Anterior cingulate cortex (tissue), 58 donors: ENCODE measurements at places on chromosomes 4 and X.

DNA sequence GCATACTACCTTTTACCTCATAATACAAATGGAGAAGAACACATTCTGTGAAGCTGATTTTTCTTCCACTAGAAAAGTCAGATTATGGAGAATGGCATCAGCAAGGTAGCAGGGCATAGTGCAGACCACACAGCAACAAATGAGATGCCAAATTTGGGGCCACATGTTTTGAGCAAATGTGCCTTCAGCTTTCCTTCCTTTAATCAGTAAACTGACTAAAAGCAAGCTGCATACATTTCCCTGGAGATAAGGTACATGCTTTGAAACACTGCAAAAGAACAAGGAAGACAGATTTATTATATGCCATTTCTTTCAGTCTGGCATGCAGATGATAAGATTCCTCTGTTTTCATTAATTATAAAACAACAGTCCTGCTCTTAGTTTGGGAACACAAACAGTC lies 67.1 kb upstream of the GUCY1A1 start:
- DNase-seq = no peak

- DNase-seq = no peak
Observed at GRCh38 chrX:77426811-77427210, 20.4 kb upstream of the FGF16 start.

DNA sequence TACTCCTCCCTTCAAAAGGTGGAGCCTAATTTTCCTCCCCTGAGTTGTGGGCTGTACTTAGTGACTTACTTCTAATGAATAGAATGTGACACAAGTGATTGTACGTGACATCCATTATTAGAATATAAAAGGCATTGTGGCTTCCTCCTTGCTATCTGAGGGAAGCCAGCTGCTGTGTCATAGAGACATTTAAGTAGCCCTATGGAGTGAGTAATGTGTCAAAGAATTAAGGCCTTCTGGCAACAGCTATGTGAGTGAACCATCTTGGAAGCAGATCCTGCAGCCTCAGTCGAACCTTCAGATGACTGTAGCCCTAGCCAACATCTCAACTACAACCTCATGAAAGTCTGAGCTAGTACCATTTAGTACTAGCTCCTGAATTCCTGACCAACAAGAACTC lies 76.1 kb downstream of the BCOR start:
- no peak for DNase-seq

DNA sequence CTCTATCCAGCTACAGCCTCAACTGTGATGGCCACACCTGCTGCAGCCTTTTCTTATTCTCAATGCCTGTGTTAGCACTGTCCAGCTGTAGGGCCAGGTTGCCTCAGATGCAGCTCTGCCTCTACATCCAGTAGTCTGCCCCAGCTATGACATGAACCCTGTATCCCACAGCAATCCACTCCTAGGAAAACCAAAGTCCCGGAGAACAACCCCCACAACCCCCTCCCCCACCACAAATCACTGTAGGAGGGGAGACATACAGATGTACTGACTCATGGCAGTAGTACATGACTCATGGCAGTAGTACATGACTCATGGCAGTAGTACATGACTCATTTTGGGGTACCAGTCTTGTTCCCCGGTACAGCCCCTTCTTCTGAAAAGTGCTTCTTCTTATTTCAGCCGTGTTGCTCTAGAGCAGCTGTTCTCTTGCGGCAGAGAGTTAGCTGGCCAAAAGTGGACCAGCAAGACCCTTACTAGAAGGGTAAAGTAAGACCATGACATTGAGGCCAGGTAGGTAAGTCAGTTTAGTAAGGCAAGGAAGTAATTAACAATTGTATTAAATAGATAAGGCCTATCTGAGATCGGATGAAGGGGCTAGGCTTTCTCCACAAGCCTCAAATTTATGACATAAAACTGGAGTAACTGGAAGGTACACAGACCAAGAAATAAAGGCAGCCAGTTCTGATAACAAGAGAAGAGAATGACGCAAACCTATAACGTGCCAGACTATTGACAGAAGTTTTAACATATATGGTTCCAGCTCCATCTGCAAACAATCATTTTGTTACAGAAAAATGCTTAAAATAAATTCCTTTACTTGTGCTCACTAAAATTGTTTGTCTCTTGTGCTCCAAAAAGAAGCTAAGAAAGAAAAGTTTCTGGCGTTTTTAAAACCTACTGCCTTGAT lies 221.4 kb downstream of the TACR3 start:
- DNase-seq = no peak

DNA sequence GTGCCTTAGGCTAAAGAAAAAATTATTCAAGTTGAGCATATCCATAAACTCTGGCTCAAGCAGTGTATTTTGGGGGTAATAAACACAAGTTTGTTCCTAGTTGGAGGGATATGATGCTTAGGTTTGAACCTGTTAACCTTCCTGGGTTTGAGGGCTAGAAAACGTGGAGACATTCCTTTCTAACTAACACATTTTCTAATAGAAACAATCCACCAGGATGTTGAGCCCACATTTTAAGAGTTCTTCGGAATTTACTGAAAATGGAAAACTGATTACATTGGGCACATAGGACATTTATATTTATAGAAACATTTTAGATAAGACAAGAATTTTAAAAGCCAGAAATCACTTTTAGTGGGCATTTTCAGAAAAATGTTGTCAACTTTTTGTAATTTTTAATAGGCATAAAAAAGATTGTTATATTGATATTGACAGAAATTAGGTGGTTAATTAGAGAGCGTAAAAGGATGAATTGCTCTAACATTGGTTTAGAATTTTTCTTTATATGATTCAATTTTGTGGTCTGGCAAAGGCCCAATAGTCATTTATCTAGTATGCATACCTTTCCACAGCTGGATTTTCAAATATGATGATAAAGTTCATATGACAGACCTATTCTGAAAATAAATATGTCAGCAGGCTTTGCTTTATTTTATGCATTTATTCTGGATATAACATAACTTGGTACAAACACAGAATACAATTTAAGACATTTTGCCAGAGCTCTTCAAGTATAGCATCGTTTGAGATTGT lies 49.2 kb downstream of the CEP44 start:
- no peak for DNase-seq

GRCh38 chr4:57373991-57374390 lies 263.8 kb upstream of the IGFBP7 start:
- DNase-seq = no peak

DNA sequence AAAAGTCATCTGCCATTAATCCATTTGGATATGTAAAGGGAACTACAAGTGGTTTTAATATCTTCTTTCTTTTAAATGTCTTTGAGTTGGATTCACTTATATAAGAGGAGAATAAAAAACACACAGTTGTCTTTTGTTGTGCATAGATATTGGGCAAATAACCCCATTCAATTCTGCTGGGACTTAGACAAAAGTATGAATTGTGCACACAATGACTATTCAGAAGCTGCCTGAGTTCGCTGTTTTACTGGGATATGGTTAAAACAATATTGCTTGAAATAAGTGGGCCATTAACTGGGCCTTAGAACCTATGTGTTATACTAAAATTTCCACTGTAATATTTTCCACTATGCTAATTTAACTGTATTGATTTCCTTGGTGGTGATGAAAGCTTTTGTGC lies 71.7 kb downstream of the PCYT1B start:
- no peak for DNase-seq

DNA sequence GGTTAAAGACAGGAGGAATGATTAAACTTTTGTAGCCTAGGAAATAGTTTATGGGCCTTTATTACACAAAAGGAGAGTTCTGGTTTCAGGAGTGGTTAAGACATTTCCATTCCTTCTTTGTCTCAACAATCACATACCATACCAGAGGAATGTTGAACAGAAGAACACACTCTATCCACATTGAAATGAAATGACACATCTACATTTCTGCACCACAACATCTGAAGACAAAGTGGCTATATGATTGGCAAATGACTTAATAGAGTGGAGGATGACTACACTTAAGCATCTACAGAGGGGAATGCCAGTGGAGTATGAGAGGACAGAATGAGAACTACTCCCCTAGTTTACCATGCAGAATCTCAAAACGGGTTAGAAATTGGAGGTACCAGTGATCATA lies 8.0 kb downstream of the CYP2U1 start:
- DNase-seq = no peak

GRCh38 chrX:55102754-55103153 lies 13.9 kb downstream of the PAGE2 start:
- no peak for DNase-seq

DNA sequence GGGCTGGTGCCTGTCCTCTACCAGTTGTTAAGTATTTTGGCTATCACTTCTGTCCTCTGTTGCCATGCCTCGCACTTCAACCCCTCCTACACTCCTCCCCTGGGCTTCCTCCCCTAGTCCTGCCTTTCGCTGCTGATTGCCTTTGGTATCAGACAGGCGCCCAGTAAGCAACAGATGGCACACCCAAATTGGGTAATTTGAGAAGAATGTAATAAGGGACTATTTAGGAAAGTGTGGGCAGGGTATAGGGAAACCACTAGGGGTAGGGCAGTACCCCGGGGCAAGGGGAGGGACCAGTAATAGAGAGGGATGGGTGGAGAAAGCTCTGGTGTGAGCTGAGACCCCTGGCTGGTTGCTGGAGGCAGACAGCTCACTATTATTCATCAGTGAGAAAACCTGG lies 172.7 kb upstream of the USP9X start:
- no peak for DNase-seq

DNA sequence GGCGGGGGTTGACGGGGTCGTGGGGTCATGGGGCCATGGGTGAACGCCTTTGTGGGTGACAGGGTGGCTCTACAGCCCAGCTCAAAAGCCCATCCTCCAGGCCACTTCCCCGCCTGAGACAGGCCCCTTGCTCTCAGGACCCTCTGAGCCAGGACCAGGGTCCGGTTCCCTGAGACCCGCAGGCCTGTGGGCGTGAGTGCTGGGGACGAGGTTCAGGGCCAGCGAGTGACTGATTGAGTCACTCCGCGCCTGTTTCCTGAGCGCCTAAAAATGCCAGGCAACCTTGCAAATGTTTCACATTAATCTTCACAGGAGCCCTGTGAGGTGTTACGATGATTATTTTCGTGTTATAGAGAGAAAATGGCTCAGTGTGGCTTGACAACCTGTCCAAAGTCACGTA lies 97.8 kb downstream of the ZNF674 start:
- DNase-seq = no peak

DNA sequence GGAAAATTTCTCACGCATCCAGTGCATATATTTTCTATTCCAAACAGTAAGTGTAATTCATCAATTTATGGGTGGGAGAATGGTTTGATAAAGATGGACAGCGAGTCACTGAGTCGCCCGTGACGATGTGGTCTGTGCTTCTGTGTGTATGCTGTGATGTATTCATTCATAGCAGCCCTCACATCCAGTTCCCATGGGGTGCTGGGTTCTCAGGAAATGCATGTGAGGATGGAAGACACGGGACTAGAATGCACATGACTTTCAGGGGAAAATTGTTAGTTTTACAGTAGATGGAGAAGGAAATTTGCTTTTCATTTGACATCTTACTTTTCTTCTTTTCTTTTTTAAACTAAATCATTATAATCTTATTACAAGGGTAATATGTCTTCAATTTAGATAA lies 152.9 kb downstream of the STOX2 start:
- no peak for DNase-seq

DNA sequence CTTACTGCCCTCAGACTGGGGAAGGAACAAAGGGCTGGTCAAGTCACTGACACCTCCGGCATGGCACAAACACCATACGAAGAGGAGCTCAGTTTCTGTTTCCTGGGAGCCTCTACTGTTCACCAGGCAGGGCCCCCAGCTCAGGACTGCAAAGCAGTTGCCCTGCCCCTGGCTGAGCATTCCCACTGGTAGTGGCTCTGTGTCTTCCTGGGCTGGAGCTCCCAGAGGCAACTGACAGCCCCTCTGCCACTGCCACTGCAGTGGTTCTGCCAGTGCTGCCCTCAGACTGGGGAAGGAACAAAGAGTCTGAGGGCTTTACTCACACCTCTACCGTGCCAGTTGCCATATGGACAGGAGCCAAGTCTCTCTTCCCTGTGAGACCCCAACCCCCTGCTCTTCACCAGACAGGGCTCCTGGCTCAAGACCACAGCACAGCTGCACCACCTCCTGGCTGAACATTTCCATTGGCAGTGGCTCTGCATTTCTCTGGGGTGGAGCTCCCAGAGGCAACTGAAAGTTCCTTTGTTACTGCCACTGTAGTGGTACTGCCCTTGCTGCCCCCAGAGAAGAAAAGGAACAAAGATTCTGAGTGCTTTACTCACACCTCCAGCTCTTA lies 67.9 kb downstream of the SMARCA5 start:
- DNase-seq = no peak

GRCh38 chr4:34181311-34181841 lies 2062.9 kb downstream of the ARAP2 start:
- no peak for DNase-seq

DNA sequence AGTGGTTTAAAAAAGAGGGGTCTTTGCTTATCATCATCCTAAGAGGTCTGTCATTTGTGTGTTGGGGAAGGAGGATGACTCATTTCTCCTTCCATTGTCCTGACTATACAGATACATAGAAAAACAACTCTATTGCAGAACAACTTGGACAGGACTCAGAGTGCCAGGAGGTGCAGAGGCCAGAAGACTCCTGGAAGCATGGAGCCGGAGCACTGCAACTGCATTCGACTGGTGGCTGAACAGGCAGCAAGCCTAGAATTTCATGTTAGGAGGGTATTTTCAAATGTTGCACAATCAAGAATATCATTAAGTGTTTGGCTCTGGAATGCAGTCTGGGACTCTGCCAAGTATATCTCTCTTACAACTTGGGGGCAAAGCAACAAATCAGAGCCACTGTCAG lies 35.0 kb upstream of the MAML3 start:
- no peak for DNase-seq

- DNase-seq = no peak
Observed at GRCh38 chrX:20952180-20952579, 422.0 kb upstream of the CNKSR2 start.

GRCh38 chrX:17292111-17292527 lies 82.9 kb upstream of the NHS start:
- no peak for DNase-seq

DNA sequence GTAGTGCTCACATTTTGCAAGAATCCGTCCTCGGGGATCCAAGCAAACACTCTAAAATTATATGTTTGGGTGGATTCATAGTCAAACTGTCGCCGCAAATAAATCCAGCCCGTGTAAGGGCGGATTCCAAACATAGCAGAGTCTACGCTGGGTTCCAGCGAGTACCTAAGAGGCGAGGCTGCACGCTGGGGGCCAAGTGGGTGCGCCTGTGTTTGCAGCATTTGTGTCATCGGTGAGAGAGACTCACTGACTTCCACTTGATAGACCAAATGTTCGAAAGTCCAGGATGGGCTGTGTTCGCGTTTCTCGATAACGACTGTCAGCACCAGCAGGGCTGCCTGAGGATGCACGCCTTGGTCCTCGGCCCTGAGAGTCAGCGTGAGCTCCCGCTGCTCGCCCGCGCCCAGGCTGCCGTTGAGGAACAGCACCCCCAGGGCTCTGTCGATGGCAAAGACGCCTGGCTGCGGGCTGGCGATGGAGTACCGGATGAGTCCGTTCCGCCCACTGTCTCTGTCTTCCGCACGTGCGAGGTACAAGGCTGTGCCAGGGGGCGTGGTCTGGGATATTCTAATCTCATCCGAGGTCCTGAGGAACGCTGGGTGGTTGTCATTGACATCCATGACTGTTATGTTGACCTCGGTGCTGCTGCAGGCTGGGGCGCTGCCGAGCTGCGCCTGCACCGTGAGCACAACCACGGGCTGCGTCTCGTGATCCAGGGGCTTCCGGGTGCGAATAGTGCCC lies 158.7 kb downstream of the DCHS2 start:
- peak; percentile 35 for DNase-seq

GRCh38 chrX:31200430-31200829 lies 128.6 kb upstream of the FTHL17 start:
- DNase-seq = no peak

GRCh38 chr4:84578540-84579402 lies 4.2 kb upstream of the CDS1 start:
- no peak for DNase-seq
